ENCODE measurements at places on chromosomes 4 and X.

GRCh38 chrX:11103006-11103405, 8.1 kb upstream of the HCCS start:
- no peak for DNase-seq

- DNase-seq: no peak
Observed at GRCh38 chr4:61374447-61374891, 174.3 kb downstream of the ADGRL3 start.

GRCh38 chrX:274904-275475, 6.2 kb upstream of the PLCXD1 start:
- no peak for DNase-seq

DNA sequence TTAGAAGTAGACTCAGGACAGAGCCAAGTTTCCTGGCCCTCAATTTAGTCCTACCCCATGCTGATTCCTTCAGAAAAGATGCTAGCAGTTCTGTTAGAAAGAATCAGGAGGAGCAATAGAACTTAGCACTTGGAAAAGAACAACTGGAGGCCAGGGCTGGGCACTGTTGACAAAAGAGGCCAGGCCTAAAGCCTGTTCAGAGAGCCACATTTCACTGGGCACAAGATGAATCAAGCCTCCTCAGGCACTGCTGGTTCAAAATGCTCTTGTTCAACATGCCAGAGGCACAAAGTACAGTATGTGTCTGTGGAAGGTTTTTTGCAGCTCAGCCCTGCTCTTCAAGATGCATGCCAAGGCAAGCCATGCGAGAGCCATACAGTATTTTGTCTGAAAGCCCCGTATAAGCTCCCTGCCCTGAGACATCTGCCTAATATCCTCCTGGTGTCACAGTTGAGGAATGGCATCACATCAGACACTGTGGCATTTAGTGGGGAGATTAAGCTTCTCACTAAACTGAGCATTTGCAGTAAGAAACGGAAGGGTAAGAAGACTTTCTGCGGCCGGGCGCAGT, 53.7 kb downstream of the RASL11B start:
- no peak for DNase-seq

GRCh38 chr4:6730603-6731317, 14.8 kb downstream of the BLOC1S4 start:
- no peak for DNase-seq

GRCh38 chr4:142512161-142512560, 333.9 kb downstream of the INPP4B start:
- no peak for DNase-seq

- DNase-seq: no peak
Observed at GRCh38 chr4:14787221-14787620, 215.1 kb upstream of the CPEB2 start.

GRCh38 chrX:13669246-13669737, 16.4 kb downstream of the TCEANC start:
- DNase-seq: no peak

- DNase-seq: no peak
Observed at GRCh38 chrX:7062276-7062675, 85.2 kb upstream of the STS start.

- DNase-seq: no peak
Observed at GRCh38 chr4:48008021-48008596, 8.4 kb downstream of the CNGA1 start.

GRCh38 chr4:8841678-8842268, 29.9 kb downstream of the HMX1 start:
- no peak for DNase-seq

- no peak for DNase-seq
Observed at GRCh38 chr4:186471441-186471840, 83.9 kb downstream of the MTNR1A start.

DNA sequence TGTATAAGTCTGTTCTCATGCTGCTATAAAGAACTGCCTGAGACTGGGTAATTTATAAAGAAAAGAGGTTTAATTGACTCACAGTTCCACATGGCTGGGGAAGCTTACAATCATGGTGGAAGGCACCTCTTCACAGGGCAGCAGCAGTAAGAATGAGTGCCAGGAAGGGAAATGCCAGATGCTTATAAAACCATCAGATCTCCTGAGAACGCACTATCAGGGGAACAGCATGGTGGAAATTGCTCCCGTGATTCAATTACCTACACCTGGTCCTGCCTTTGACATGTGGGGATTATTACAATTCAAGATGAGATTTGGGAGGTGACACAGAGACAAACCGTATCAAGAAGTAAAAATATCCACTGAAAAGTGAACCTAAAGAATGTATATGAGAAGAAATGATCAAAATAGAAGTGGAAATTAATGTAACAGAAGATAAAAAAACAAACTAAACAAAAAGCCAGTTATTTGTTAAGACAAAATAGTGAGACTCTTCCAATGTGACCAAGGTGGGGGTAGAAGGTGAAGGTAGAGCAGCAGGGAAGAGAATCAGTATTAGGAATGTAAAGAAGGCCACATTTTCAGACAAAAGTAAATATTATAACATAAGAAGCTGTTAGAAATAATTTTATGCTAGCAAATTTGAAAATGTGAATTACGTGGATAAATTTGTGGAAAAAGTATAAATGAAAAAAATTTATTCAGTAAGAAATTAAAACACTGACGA, 372.9 kb downstream of the NKX6-1 start:
- DNase-seq: no peak

GRCh38 chr4:150342945-150343344, 239.0 kb upstream of the MAB21L2 start:
- DNase-seq: no peak

- no peak for DNase-seq
Observed at GRCh38 chr4:77631276-77631675, 25.7 kb downstream of the CXCL13 start.

DNA sequence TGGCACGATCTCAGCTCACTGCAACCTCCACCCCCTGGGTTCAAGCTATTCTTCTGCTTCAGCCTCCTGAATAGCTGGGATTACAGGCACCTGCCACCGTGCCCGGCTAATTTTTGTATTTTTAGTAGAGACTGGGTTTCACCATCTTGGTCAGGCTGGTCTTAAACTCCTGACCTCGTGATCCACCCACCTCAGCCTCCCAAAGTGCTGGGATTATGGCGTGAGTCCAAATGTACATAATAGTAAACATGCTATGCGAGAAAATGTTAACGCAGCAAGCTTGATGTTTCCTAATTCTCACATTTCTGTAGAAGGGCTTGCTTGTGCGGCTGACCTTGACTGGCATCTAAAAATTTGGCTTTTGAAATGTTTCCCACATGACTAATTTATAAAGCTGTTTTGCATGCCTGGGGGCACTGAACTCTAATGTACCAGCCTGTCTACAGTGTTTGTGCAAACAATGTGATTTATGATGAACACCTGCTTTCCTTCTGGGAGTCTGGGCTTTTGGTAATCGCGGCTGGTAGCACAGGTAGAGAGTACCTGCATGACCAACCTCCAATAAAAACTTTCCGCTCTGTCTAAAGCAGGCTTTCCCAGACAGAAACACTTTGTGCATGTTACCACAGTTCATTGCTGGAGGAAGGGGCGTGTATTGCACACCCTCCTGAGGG, 216.8 kb downstream of the IL15 start:
- DNase-seq: no peak

DNA sequence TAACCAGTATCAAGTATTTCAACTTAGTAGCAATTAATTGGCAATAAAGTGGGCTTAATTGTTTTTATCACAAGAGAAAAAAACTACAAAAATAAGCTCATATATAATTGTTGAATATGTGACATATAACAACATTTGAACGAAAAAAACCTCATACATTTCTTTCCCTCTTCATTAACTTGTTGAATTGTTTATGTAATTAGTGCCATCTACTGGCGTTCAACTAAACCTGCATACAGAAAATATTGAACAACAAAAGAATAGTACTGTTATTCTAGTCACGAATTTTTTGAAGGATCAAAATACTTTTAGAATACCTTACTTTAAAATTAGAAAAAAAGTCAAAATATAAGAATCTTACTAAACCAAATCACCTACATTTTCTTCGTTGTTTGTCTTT, 586.5 kb upstream of the FTHL17 start:
- no peak for DNase-seq

DNA sequence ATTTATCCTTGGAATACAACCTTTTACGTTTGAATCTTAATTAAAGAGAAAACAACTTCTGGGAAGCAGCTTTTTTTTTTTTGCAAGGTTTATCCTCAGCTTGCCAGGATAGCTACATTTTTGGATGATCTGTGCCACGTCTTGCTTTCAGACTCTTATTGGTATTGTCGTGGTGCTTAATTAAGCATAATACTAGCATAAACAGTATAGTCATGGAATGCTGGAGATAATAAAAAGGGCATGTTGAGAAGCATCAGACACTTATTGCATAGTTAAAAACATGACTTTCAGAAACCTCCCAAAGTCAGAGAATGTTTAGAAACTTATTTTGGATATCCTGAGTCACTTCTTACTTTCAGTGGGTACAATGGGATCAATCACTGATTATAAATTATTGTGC, 77.0 kb downstream of the PALLD start:
- DNase-seq: no peak

DNA sequence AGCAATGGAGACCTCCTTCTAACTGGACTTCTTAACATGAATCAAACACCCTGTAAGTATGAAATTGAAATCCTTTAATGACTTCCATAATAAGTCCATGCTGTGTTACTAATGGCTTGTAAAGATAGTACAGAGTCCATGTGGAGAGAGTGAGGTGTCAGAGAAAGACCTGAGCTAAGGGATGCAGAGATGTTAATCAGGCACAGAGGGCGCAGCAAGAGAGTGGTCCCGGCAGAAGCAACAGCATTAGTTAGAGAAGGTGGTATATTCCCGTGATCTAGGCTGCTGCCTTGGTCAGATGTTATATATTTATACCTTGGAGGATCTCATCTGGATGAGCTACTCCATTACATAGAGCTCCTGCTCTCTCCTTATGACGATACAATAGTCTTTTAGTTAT, 295.3 kb downstream of the LDB2 start:
- DNase-seq: no peak

GRCh38 chrX:47193475-47194193, at the start of gene UBA1:
Gene UBA1, plus strand, starts transcription at chrX:47193829. Its CDS starts 4,974 bp downstream, at chrX:47198803.
- DNase-seq: peak; percentile 74

DNA sequence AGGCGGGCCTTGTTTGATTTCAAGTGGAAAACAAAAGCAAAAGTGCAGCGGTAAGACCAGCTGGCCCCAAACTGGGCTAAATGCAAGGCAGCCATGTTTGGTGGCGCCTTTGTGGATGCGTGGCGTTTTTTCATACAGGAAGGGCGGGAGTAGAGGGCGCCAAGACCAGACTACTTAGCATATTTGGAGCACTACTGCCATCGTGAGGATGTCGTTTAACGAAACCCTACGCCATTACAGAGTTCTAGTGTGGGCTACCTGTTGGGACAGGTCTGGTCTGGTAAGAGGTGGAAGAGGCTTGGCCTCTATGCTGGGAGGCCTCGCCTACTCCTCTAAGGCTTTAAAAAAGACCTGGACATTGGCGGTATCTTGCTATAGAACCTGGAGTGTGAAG, 230.7 kb upstream of the STK26 start:
- DNase-seq: no peak

- peak; percentile 24 for DNase-seq
Observed at GRCh38 chrX:75522565-75523431, at the start of gene ZDHHC15. Gene ZDHHC15, minus strand, starts transcription at chrX:75523037. Its CDS starts 13 bp downstream, at chrX:75523024.

GRCh38 chrX:127404161-127404560, 584.6 kb downstream of the PRR32 start:
- DNase-seq: no peak

GRCh38 chr4:4862665-4863482, 3.4 kb downstream of the MSX1 start:
- DNase-seq: no peak

GRCh38 chrX:72540318-72540717, 32.3 kb downstream of the HDAC8 start:
- no peak for DNase-seq

DNA sequence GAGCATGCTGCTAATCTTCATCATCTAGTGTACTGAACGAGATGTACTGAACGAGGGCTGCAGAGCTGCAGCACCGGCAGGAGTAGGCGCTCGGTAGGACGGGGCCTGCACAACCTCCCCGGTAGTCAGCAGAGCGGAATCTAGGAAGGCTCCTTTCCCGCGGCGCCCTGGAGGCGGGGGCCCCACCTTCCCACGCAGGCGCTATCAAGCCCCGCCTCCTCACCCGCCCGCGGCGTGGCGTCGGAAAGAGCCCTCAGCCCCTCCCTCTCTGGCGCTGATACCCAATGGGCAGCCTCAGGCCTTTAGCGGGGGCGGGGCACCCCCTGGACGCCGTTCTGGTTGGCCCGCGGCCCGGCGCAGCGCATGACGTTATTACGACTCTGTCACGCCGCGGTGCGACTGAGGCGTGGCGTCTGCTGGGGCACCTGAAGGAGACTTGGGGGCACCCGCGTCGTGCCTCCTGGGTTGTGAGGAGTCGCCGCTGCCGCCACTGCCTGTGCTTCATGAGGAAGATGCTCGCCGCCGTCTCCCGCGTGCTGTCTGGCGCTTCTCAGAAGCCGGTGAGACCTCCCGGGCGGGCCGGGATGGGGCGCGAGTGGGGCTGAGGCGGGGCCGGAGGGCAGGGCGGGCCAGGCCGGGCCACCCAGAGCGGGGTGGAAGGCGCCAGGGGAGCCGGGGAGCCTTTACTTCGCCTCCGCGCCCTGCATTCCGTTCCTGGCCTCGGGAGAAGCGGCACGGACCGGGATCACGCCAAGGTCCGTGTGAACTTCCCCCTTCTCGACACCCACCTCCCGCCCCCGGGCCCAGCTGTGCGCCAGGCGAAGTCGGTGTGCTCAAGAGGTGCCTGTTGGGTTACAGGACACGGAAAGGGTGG, at the start of gene PDHA1:
Gene PDHA1, plus strand, starts transcription at position 393 of the 874 bp plus-strand sequence. Its CDS starts 111 bp downstream, at position 504.
- DNase-seq: peak; percentile 72

DNA sequence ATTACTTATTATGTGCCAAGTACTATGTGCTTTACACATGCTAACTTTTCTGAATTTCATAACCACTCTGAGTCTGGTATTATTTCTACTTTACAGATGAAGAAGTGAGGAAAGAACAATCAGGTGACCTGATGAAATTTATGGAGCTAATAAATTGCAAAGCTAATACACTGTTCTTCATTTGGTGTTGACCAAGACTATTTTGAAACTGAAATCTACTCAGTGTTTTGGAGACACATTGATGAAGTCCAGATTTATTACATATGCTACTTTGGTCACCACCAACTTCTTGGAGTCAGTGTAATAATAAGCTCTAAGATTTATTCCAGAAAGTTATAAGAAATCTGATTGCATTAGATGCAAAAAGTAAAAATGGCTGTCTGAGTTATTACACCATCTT, 637.9 kb downstream of the FAT4 start:
- DNase-seq: no peak

- DNase-seq: no peak
Observed at GRCh38 chr4:127641524-127641923, 8.8 kb downstream of the INTU start.

GRCh38 chrX:57771689-57772088, 91.6 kb upstream of the NLRP2B start:
- no peak for DNase-seq

DNA sequence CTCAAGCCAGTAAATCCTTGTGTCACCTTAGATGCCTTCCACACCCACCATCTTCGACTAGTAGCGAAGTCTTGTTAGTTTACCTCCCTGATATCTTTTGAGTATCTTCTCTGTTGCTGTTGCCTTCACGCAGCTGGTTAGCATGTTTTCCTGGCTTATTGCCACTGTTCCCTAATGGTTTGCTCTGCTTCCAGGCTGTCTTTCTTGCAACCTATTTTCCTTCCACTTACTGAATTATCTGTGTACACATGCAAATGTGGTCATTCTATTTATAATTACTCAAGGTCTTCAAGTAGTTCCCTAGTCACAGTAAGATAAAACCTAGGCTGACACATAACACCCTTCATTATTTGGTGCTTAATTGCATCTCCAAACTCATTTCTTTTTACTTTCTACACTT, 89.5 kb downstream of the UGT8 start:
- no peak for DNase-seq
